ENCODE measurements at places on chromosomes 6 and 20.

DNA sequence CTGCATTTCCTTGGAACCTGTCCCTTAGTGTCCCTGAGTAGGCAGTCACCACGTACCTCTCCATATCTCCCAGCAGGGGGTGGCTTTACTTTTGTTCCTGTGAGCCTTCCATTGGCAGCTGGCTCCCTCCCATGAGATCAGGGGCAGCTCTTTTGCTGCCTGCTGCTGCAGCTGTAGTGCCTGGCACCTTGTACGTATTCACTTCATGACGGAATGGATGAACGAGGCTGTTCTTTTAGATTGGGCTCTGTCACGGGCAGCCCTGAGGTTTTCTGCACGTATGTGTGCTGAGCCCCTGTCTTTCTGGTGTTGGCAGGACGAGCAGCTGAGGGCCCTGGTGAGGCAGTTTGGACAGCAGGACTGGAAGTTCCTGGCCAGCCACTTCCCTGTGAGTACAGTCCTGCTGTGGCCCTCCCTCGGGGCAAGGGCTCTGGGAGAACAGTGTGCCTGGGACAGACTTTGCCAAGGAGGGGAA, 14.6 kb downstream of the MYBL2 start:
- no peaks in the 10 kb centered on the region for H3K27me3 ChIP-seq
- H3K27ac ChIP-seq = no peak overlapping the region
- no peak overlapping the region for H3K4me3 ChIP-seq
- no peaks in the 10 kb centered on the region for H3K4me1 ChIP-seq

DNA sequence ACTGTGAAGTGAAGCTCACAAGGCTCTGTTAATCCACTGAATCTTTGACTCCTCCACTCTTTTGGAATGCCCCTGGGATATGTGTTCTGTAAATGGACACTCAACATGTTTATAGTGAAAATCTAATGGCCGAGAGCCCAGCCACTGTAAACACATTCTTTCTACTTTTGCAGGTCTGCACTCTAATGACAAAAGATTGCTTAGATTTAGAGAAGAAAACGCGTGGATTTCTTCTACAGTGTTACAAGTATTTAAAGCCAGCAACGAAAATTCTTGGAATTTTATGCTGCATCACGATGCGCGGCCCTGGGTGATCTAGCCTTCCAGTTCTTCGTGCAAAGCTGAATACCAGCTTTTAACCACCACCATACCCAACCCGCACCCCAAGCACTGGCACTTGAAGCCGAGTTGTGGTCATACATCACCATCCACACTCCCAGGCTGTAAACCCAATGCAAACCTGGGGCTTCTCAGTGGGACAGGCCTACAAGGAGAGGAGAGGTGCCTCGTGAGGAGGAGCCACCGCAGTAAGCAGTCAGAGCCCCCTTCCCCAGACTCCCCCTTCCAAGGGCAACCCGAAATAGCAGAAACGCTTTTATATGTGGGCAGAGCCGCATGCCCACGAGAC, 3.7 kb upstream of the FOXO3 start:
- H3K36me3 ChIP-seq = no peaks in the 10 kb centered on the region
- DNase-seq = no peak
- peak overlapping the region; percentile 97 for H3K4me3 ChIP-seq
- H3K27ac ChIP-seq = peak overlapping the region; percentile 88

- peaks cover 58% of the 10 kb centered on the region for H3K36me3 ChIP-seq
- H3K4me3 ChIP-seq = no peak overlapping the region
- peaks cover 19% of the 10 kb centered on the region for H3K4me1 ChIP-seq
- no peak overlapping the region for H3K27ac ChIP-seq
These were observed 2.5 kb downstream of the AAR2 start for GRCh38 chr20:36238760-36239159.

DNA sequence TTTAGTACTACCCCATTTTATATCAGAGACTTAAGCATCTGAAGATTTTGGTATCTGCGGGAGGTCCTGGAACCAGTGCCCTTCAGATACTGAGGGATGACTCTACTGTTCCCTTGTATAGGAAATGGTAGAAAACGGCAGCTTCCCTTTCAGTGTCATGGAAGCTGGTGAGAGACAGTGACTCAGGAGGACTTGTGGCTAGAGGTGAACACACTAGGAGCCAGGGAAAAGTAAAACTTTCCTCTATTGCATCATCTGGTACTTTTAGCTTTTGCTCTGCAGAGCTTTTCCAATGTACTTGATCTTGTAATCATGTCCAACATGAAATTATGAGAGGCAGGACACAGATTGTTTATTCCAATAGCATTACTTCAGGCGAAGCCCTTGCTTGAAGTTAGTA, 45.0 kb downstream of the RNF144B start:
- H3K27me3 ChIP-seq = no peaks in the 10 kb centered on the region
- H3K4me3 ChIP-seq = no peak overlapping the region
- peaks cover 30% of the 10 kb centered on the region for H3K4me1 ChIP-seq
- no peaks in the 10 kb centered on the region for H3K36me3 ChIP-seq

GRCh38 chr6:12136905-12137304, 124.8 kb downstream of the HIVEP1 start:
- H3K4me3 ChIP-seq = no peak overlapping the region
- no peak for DNase-seq
- H3K27me3 ChIP-seq = no peaks in the 10 kb centered on the region
- H3K36me3 ChIP-seq = peaks cover 35% of the 10 kb centered on the region

GRCh38 chr6:30163090-30163917, at the start of gene TRIM15:
Gene TRIM15 (plus strand): TSS chr6:30163546. CDS start chr6:30163685, 139 bp downstream.
- H3K4me3 ChIP-seq = no peak within 1 kb of the TSS
- H3K27me3 ChIP-seq = no peaks in the 10 kb centered on the region
- H3K27ac ChIP-seq = no peak within 1 kb of the TSS
- no peak for DNase-seq
- H3K4me1 ChIP-seq = peaks cover 6% of the 10 kb centered on the region

DNA sequence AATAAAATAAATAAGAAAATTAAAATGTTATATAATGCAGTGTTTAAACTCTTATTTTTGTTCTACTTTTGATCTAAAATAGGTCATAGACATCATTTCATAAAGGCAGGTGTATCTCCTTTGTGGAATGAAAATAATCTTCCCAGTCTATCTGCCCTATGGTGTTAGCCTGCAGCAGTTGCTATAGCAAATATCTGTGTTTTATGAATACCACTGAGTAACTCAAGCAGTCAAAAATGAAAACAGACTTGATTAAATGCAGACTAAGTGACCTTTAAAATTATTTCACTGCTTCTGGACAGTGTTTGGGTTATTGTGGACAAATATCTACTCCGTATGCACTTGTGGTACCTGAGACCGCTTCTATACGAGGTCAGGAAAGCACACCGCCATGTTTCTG, 11.8 kb downstream of the HTR1B start:
- no peak for DNase-seq
- no peaks in the 10 kb centered on the region for H3K36me3 ChIP-seq
- peaks cover 21% of the 10 kb centered on the region for H3K4me1 ChIP-seq
- H3K27me3 ChIP-seq = no peaks in the 10 kb centered on the region

DNA sequence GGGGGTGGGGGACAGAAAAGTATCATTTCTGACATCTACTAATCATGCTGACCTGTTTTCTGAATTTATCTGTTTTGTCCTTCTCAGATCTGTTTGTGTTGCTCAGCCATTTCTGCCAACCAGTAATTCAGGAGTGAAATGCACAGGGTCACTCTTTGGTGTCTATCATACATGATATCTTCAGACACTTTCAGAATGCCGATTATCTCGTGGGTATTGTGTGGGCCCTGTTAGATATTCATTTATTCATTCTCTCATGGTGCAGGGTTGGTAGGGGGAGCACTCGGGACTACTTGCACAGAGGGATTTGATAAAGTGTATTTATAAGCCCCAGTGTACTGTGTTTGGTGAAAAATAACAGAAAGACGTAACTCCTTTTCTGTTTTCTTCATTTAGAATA, 101.2 kb upstream of the CITED2 start:
- DNase-seq = no peak
- H3K27ac ChIP-seq = no peak overlapping the region
- H3K4me3 ChIP-seq = no peak overlapping the region
- H3K36me3 ChIP-seq = no peaks in the 10 kb centered on the region
- H3K27me3 ChIP-seq = no peaks in the 10 kb centered on the region

- no peak for DNase-seq
- peaks cover 55% of the 10 kb centered on the region for H3K36me3 ChIP-seq
- no peak overlapping the region for H3K27ac ChIP-seq
- H3K27me3 ChIP-seq = no peaks in the 10 kb centered on the region
These were observed 16.4 kb downstream of the RNF217 start for GRCh38 chr6:124978451-124979293.

DNA sequence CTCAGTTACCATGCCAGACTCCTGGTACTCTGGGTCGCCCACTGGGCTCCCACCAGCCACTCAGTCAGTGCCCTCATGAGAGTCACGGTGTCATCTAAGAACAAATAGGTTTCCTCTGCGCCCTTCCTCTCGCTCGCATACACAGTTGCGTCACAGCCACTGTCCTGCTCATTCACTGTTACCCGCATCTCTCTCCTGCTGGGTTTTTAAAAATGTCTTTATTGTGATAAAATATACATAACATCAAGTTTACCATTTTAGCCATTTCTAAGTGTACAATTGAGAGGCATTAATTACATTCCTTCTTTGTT, 4.0 kb downstream of the TEAD3 start:
- H3K27me3 ChIP-seq = no peaks in the 10 kb centered on the region
- DNase-seq = no peak
- H3K27ac ChIP-seq = peak overlapping the region; percentile 96
- peaks cover 43% of the 10 kb centered on the region for H3K4me1 ChIP-seq
- H3K36me3 ChIP-seq = no peaks in the 10 kb centered on the region

DNA sequence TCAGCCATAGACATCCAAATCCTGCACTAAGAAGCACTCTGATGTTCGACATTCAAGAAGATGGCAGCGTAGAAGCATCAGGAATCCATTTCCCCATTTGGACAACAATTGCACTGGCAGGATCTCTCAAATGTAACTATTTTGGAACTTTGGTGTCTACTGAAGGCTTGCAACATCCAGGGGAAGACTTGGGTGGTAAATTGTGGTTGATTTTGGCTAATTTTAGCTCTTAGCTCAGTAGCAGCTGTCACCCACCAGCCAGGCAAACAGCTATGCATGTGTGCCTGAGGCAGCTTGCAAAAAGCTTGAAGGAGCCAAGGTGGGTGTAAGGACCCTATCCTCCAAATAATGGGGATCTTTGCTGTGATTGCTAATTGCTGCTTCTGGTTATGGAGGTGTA, 35.1 kb upstream of the PPP1R3G start:
- no peak overlapping the region for H3K4me3 ChIP-seq
- H3K4me1 ChIP-seq = peaks cover 2% of the 10 kb centered on the region
- H3K27me3 ChIP-seq = no peaks in the 10 kb centered on the region
- no peak overlapping the region for H3K27ac ChIP-seq
- H3K36me3 ChIP-seq = no peaks in the 10 kb centered on the region

GRCh38 chr20:57728762-57729161, 18.9 kb upstream of the PMEPA1 start:
- no peaks in the 10 kb centered on the region for H3K36me3 ChIP-seq
- H3K27me3 ChIP-seq = no peaks in the 10 kb centered on the region
- DNase-seq = no peak

DNA sequence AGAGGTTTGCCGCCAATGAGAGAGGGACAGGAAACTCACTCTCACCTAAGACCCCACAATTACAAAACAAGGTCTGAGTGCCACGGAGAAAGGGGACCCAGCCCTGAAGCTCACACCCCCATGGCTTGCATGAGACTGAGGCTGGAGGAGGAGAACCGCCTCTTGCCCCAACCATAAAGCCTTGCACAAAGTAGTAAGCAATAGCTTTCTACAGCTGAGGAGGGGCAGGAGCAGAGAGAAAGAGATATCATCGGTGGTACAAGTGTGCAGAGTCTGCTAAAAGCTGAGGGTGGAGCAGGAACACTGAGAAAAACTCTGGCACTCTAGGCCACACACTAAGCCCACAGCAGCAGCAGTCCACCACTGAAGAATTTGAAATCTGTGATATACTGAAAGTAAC, 37.7 kb downstream of the OSTM1 start:
- DNase-seq = no peak
- H3K4me3 ChIP-seq = no peak overlapping the region
- no peak overlapping the region for H3K27ac ChIP-seq

GRCh38 chr6:11389977-11390376, 147.6 kb upstream of the TMEM170B start:
- H3K27ac ChIP-seq = no peak overlapping the region
- no peaks in the 10 kb centered on the region for H3K36me3 ChIP-seq
- H3K4me1 ChIP-seq = no peaks in the 10 kb centered on the region
- H3K4me3 ChIP-seq = no peak overlapping the region
- DNase-seq = no peak
- H3K27me3 ChIP-seq = no peaks in the 10 kb centered on the region

DNA sequence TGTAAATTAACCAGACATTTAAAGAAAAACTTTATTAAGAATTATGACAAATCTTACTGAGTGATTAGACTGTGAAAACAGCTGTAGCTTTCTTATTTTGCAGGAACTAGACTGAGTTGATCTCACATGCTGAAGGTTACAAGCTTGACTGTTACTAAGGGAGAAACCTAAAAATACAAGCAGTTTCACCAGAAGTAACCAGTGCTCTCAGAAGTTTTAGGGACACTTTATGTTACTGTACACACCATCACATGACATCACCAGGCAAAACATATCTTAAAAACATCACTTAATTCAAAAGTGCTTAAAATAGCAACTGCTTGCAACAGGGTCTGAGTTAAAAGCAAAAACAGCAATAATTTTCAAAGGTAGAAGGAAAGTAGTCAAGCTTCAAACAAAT, 5.4 kb downstream of the FBXO30 start:
- peaks cover 28% of the 10 kb centered on the region for H3K4me1 ChIP-seq
- peaks cover 34% of the 10 kb centered on the region for H3K36me3 ChIP-seq
- no peak overlapping the region for H3K4me3 ChIP-seq
- no peak overlapping the region for H3K27ac ChIP-seq

GRCh38 chr20:8714206-8714605, 354.7 kb upstream of the PLCB4 start:
- no peaks in the 10 kb centered on the region for H3K4me1 ChIP-seq
- no peaks in the 10 kb centered on the region for H3K27me3 ChIP-seq
- DNase-seq = no peak
- H3K27ac ChIP-seq = no peak overlapping the region

- H3K27me3 ChIP-seq = no peaks in the 10 kb centered on the region
- H3K4me3 ChIP-seq = no peak overlapping the region
- no peaks in the 10 kb centered on the region for H3K36me3 ChIP-seq
- H3K4me1 ChIP-seq = no peaks in the 10 kb centered on the region
These were observed 40.0 kb downstream of the CPXM1 start for GRCh38 chr20:2760297-2760951.

Data from RWPE2 (cell line).